ENCODE measurements at places on chromosomes 6 and 20.

DNA sequence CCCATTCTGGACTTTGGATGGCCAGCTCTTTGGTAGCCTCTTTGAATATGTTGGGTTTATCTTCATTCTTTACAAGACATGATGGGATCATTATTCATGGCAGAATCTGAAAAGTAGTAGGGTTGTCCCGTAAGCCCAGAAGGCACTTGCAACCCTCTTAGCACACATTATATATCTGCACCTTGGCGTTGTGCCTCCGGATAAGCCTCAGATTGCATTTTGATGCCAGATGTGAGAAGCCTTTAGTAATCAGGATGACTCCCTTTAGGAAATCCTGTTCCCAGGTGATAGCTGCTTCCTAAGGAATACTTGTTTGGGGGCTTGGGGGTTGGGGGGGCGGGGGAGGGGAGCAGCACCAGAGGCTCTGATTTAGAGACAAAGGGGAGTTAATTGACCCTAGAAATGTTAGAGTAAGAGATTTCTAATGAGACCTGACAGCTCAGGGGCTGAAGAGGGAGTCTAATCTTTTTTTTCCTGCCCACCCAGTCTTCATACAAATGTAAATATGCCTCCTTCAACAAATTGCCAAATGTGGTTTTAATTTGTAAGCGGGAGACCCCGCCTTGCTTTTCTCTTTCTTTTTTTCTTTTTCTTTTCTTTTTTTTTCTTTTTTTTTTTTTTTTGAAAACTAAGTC lies 55.1 kb downstream of the JAG1 start:
- DNase-seq, result no peak

DNA sequence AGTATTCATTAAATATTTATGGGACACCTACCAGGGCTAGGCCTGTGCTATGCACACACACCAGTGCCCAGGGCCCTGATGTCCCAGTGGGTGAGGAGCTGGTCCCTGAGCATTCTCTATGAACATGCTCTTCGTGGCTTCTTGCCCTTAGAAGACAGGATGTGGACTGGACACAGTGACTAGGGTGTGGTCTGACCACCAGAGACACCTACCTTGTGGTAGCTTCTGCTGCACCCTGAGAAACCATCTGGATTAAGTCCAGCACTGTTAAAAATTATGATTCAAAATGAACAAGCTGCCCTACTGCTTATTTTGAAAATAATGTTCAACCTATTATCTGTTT lies 112.9 kb upstream of the RPS6KA2 start:
- no peak for DNase-seq

- no peak for DNase-seq
Observed at GRCh38 chr6:52253494-52253893, 9.2 kb upstream of the IL17F start.

- DNase-seq, result peak; percentile 38
Observed at GRCh38 chr6:25027221-25027916, 91.6 kb upstream of the RIPOR2 start.

DNA sequence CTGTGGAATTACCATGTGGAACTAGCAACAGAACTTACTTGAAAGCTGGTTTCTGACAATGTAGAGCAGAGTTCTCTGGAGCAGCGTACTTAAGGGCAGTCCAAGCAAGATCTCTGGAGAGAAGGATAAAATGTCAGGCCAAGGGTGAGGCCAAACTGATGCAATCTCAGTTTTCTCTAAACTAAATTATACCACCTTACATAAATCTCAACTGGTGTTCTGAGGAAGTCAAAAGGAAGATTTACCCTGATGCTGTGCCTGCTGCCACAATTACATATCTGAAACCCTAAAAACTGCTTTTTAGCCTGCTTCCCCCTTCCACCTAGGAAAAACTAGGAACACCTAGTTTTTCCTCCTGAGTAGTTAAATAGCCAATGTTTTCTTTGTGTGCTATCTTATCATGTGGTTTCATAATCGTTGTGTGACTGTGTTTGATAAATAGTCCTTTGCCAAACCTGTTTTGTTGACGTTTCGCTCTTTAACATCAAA lies 28.1 kb downstream of the NCOA7 start:
- no peak for DNase-seq

DNA sequence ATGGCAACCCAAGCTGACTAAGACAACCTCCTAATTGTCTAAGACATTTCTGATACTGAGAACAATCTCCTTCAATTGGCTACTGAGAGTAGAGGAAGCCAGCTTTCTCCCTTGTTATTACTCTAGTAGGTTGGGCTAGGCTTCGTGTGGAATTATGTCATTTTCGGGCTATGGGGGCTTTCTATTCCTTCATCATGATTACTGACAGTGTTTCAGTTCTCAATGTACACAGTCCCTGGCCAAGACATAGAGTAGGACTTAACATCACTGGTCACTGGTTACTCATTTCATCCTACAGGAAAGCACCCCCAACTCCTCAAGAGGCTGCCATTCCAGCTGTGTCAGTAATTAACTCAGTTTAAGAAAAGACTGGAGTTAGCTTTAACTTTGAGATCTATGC lies 100.0 kb downstream of the KIF6 start:
- no peak for DNase-seq
